A549 treated with GW870086 at 1 μM for 4 hours (cell line): ENCODE measurements at places on chromosomes 1 and 21. TPM values are rescaled to one million over a fixed set of nuclear protein-coding genes. Genes with fewer than 3 reads are reported as not detected.

Gene CNR2
- 0.02 TPM in 1 of 5 replicates, not detected in the others for total RNA-seq

Gene AKNAD1
- 1.1 to 1.5 TPM (median 1.3 TPM) in 5 replicates for total RNA-seq

Gene OR2G6
- not detected in 5 replicates for total RNA-seq

Gene GNAI3
- 4.4 to 5.7 TPM (median 5.1 TPM) in 5 replicates for total RNA-seq

Gene PPIAL4G
- total RNA-seq, result not detected in 5 replicates

Gene SELE
- not detected in 5 replicates for total RNA-seq

Gene MAP3K21
- total RNA-seq, result 6.8 to 10.5 TPM (median 9.5 TPM) in 5 replicates

Gene MCOLN3
- 2.9 to 4.7 TPM (median 3.6 TPM) in 5 replicates for total RNA-seq

Gene FALEC
- total RNA-seq, result 0.32 TPM in 1 of 5 replicates, not detected in the others

Gene CNIH3
- 0.51 to 1.0 TPM (median 0.55 TPM) in 5 replicates for total RNA-seq

Gene OLFML2B
- total RNA-seq, result 0.31 to 1.1 TPM (median 0.48 TPM) in 5 replicates

Gene NBL1
- 31.8 to 60.0 TPM (median 54.1 TPM) in 5 replicates for total RNA-seq

Gene GUCA2B
- not detected in 5 replicates for total RNA-seq

Gene SAMSN1
- not detected in 5 replicates for total RNA-seq

Gene CTXND2
- total RNA-seq, result not detected in 5 replicates

Gene CLCNKA
- 0.15 to 0.21 TPM in 2 of 5 replicates, not detected in the others for total RNA-seq

Gene C1orf185
- total RNA-seq, result not detected in 5 replicates

Gene G0S2
- total RNA-seq, result 3.0 to 4.7 TPM (median 3.4 TPM) in 5 replicates
